Fibroblast of the aortic adventitia (primary cell): ENCODE measurements at places on chromosomes 7 and 10. TPM values are rescaled to one million over a fixed set of nuclear protein-coding genes. Genes with fewer than 3 reads are reported as not detected.

AMZ1 gene
- 0.25 and 0.36 TPM in 2 replicates for total RNA-seq

DNA sequence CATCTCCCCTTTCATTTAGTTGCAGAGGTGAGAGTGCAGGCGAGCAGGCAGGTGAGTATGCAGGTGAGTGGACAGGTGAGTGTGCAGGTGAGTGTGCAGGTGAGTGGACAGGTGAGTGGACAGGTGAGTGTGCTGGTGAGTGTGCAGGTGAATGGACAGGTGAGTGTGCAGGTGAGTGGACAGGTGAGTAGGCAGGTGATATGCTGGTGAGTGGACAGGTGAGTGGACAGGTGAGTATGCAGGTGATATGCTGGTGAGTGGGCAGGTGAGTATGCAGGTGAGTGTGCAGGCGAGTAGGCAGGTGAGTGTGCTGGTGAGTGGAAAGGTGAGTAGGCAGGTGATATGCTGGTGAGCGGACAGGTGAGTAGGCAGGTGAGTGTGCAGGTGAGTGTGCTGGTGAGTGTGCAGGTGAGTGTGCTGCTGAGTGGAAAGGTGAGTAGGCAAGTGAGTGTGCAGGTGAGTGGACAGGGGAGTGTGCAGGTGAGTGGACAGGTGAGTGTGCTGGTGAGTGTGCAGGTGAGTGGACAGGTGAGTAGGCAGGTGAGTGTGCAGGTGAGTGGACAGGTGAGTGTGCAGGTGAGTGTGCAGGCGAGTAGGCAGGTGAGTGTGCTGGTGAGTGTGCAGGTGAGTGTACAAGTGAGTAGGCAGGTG, 165.6 kb downstream of the ADARB2 start:
- no peak for DNase-seq

GNG11 gene
- 37.0 and 56.9 TPM in 2 replicates for total RNA-seq

- DNase-seq: no peak
These were observed 161.9 kb downstream of the DNAJB6 start for GRCh38 chr7:157498657-157499056.

SORCS1 gene
- total RNA-seq: not detected in 2 replicates

GRCh38 chr10:125578658-125579315, 104.2 kb downstream of the TEX36 start:
- no peak for DNase-seq
